Right ventricle myocardium superior (tissue), 1 donor: ENCODE measurements at places on chromosomes 5 and 9. TPM values are rescaled to one million over a fixed set of nuclear protein-coding genes. Genes with fewer than 3 reads are reported as not detected.

The LMBRD2 gene
- 9.5 TPM for total RNA-seq

- DNase-seq: no peak
Observed at GRCh38 chr9:106291786-106292185, 571.2 kb upstream of the ZNF462 start.

The IL3 gene
- total RNA-seq: not detected

DNA sequence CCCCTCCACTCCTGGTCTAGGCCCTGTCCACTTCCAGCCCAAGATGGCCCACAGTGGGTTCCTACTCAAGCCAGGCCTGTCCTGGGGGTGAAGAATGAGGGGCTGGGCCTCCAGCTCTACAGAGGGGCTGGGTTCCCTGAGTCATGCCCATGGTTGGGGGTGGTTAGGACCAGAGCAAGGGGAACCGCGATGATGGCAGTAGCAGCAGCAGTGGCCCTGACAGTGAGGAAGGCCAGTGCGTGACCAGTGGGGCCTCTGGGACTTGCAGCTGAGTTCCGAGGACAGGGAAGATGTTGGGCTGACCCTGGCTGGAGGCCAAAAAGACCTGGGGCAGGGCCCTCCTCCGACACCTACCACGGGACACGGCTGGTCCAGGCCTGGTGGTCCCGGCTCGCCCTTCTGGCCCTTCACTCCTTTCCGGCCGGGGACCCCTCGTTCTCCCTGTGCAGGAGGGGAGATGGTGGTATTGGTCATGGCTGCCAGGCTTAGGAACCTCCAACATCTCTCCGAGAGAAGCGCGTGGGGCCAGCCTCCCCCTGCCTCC is 9.2 kb upstream of the PHYKPL start:
- peak; percentile 43 for DNase-seq

- no peak for DNase-seq
Observed at GRCh38 chr5:135886136-135886535, 9.5 kb downstream of the IL9 start.

DNA sequence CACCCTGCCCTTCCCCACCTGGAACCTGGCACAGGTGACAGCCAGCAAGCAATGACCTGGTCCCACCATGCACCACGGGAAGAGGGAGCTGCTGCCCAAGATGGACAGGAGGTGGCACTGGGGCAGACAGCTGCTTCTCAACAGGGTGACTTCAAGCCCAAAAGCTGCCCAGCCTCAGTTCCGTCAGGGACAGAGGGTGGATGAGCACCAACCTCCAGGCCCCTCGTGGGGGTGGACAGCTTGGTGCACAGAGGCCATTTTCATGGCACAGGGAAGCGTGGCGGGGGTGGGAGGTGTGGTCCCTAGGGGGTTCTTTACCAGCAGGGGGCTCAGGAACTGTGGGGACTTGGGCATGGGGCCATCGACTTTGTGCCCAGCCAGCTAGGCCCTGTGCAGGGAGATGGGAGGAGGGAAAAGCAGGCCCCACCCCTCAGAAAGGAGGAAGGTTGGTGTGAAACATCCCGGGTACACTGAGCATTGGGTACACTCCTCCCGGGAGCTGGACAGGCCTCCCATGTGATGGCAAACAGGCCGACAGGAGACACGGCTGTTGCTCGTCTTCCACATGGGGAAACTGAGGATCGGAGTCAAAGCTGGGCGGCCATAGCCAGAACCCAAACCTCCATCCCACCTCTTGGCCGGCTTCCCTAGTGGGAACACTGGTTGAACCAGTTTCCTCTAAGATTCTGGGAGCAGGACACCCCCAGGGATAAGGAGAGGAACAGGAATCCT is 1.9 kb downstream of the CEL start:
- no peak for DNase-seq

DNA sequence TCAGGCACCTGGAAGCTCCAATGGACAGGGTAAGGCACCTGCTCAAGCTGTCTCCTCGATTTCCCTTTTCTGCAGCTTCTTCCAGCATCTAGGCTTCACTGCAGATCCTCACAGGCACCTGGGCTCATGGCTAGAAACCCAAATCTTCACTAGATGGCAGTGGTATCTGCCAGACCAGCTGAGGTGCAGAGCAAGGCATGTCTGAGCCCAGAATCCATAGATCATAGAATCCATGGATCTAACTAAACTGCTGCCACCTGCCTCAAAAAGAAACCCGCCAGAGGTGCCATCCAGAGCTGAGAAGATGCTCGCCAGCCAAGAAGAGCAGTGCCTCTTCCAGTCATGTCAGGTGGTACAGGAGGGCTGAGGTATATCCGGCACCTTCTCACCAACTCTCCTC is 6.9 kb downstream of the SHC3 start:
- no peak for DNase-seq

The SH2D3C gene
- total RNA-seq: 18.2 TPM

- DNase-seq: no peak
Observed at GRCh38 chr5:138455232-138455930, 9.9 kb upstream of the EGR1 start.

DNA sequence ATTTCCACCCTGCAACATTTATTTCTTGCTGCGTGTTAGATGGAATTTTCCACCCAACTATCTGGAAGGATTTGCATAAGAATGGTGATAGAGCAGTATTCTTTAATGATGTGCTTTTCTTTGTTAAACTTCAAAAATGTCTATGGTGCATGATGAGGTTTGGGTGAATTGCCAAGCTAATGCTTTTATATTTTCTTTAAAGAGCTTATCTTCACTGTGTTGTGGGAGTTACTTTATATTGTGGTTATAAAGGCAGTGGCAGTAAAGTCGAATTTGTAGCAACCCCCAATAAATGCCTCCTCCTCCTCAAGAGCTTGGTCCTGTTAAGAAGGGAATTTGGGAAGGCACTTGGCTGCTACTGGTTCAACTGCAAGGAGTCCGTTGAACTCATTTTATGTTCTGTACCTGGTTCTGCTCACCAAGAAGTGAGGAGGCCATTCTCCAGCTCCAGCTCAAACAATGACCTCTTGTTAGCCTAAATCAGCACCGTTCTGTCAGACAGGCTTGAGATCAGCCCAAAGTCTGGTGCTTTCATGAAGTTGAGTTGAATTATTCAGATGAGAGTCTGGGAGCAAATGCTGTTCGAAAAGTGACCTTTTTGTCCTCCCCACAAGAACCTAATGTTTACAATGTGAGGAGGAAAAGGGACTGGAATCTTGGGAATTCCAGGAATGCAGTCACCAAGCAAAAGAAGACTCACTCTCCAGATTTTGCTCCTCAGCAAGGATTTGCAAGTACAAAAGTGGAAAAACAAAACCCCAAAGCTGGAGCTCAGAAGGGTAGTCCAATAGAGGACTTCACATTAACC is 217.0 kb downstream of the TMEM38B start:
- DNase-seq: no peak

- DNase-seq: no peak
Observed at GRCh38 chr5:138025285-138025684, 7.6 kb downstream of the FAM13B start.

The RAPGEF6 gene
- total RNA-seq: 8.2 TPM

GRCh38 chr5:69206528-69207190 is 17.3 kb downstream of the CENPH start:
- no peak for DNase-seq

GRCh38 chr9:138040446-138041430 is 163.2 kb downstream of the CACNA1B start:
- DNase-seq: no peak

The PLEKHG4B gene
- total RNA-seq: not detected

The TAS2R1 gene
- not detected for total RNA-seq

DNA sequence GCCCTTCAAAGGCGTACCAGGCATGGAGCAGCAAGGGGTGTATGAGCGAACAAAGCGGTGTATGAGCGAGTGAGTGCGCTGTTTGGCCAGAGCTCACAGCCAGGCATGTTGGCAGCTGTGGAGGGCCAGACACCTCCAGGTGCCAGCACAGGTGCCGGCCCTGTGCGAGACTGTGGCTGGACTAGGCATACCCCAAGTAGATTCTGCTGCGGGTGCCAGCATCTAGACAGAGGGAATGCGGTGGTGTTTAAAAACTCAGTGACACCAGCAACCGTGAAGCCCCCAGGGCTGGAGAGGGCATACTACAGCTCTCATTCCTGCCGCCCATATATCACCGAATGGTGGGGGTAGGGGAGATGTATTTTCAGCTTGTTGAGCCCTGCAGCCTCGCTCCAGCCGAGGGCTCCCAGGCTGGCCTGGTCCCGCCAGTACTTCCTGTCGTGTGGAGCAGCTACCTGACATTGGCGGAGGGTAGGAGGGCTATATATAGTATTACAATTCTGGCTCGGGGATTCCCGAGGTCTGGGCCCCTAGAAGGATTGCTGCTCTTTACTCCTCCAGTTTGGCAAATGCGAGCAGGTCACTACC is 1829.6 kb upstream of the NUDT12 start:
- DNase-seq: peak; percentile 24

DNA sequence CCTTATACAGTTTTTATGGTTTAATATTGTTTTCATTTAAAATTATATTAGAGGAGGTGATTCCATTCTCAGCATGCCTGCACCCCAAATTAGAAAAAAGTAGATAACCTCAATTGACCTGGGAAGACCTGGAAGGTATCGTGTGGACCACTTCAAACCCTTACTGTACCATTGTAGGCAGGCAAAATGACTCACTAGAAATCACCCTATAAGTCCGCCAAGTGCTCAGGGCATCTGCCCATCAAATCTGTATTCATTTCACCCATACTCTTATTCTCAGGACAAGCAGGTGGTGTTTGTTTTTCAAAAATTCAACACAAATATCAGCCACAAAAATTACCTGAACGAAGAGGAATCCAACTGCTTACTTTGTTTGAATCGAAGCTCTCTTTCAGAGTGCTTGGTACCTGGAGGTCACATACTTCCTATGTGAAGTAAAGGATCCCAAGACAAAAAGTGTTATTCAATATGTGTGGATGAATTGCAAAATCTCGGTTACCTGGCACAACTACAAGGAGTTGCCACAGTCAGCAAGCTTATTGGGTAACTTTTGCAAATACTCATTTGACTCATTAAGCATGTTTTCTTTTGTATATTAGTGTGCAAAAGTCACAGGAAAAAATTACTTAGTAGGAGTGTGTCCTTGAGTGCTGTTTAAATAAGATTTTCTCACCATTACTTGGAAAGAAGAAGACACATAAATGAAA is 216.2 kb downstream of the ENC1 start:
- DNase-seq: no peak

DNA sequence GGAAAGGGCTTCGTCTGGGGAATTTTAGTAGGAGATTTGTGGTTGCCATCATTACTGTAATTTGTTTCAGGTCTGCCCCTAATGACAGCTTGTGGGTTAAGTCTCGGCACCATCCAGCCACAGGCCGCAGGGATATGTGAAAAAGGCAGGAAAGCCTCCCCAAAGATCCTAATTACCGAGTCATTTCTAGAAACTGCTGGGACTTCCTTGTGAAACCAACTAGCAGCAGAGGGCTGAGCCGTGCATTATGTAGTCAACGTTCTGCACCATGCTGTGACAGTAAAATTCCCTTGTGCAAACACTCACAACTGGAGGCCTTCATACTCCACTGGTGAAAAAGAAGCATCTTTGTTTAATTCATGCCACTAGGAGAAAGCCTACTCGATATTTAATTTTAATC is 230.3 kb downstream of the MPDZ start:
- no peak for DNase-seq

- DNase-seq: peak; percentile 75
Observed at GRCh38 chr5:172167895-172168294, 20.1 kb downstream of the STK10 start.

The GPR150 gene
- not detected for total RNA-seq
